ENCODE measurements at places on chromosomes 3 and 15. TPM values are rescaled to one million over a fixed set of nuclear protein-coding genes. Genes with fewer than 3 reads are reported as not detected.
A peak's percentile ranks its signal among the peaks of the same experiment; 100 is the strongest.

GRCh38 chr3:159380891-159381290 is 579.0 kb downstream of the MFSD1 start:
- DNase-seq: no peak

- DNase-seq: peak; percentile 57
Observed at GRCh38 chr3:129723558-129724324, 117.3 kb upstream of the PLXND1 start.

DNA sequence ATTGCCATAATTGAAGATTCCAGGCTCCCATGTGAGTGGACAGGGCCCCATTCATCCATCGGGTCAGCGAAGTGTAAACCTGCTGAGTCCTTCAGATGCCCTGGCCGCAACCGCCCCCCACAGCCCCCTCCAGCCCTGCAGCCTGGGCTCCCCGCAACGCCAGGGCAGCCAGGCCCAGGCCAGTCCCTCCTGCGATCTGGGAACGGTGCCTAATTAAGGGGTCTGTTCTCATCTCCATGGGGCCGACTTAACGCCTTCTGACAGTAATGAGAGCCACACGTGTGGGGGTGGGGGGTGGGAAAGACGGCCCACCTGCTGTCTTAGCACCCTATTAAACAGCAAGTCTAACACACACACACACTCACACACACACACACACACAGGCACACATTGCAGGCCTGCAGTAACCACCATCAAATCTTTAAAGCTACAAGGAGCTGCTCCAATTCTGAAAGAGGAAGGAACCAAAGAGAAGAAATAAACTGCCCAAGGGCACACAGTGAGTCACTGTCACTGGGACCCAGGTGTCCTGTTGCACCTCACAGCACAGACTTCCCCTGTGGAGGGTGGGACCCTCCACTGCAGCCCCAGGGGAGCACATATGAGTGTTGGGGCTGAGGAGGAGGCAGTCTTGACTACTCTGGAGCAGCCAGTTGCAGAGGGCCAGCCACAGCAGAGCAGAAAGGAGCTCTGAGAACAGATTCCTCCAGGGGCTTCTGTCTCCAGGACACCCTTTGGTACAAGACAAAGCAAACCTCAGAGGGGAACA is 31.8 kb upstream of the HES1 start:
- DNase-seq: no peak

DNA sequence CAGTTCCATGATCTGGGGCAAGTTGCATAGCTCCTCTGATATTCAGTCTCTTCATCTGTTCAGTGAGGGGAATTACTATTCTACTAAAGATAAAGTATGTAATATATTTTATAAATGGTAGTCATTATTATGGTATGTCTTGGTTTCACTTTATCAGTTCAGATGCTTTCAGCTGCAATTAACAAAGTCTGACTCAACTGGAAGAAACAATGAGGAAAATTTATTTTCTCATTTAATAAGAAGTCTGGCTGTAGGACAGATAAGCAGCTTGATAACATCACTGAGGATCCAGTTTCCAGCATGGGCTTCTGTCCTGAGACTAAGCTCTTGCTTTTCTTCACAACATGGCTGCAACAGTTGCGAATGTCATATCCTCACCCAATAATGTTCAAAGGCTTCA is 354.3 kb upstream of the TRIM42 start:
- no peak for DNase-seq

DNA sequence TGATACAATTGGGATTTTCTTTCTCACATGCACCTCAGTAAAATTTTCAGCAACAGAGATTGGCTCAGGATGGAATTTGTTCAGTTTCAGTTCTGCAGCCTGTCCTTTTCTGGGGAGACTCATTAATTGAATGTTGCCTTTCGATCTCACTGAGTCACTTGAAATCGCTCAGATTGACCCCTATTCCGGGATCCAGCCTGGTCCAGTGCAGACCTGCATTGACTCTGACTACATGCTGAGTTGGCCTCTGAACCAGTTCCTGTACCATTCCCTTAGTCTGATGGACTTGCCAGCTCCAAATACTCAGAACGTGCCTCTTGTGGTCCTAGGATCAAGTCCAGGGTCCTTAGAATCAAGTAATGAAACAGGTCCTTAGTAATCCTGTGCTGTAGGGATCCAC is 9.4 kb downstream of the IGF1R start:
- no peak for DNase-seq

GRCh38 chr3:28940530-28940929 is 340.3 kb upstream of the RBMS3 start:
- DNase-seq: peak; percentile 49

DNA sequence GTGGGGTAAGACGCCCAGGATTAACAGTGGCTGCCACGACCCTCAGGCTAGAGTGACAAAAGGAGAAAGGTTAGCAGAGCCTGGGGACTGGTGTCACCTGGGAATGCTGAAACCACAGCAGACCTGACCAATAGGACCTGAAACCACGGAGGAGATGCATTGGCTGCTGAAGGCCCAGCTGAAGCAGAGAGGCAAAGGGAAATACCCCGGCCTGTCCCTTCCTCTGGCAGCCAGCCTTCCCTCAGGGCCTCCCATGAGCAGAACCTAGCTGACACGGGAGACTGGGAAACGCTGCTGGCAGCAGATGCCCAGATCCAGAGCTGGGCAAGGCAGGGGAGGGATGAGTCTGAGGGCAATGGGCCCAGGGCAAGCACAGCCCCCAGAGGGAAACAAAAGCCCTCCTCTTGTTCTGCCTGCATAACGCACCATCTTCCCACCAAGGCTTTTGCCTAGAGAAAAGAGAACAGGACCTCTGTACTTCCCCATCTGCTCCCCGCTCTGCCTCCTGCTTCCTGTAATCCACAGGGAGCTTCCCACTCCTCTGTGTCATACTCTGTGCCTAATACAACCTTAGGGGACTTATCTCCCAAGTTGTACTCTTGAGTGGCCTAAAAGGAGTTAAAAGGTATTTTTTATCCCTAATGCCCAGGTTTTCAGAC is 216.2 kb downstream of the ABHD5 start:
- DNase-seq: no peak

GRCh38 chr15:45288947-45289346 is 36.9 kb downstream of the SLC28A2 start:
- DNase-seq: no peak

DNA sequence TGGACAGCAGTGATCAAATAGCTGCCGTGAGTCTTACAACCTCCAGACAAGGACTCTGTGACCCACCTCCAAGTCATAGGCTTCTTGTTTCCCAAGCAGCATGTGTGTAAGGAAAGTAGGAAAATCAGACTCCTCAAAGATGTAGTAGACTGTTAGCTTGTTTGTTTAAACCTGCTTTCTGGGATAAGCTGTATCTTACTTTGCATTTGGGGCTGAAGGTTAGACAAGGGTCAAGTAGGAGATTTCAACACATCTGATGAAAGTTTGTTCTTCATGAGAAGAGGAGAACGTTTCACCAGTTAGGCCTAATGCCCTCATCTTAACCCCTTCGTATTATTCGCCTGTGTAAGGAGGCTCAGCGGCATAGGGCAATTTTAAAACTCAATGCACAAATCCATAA is 756.4 kb upstream of the NR2F2 start:
- no peak for DNase-seq

DNA sequence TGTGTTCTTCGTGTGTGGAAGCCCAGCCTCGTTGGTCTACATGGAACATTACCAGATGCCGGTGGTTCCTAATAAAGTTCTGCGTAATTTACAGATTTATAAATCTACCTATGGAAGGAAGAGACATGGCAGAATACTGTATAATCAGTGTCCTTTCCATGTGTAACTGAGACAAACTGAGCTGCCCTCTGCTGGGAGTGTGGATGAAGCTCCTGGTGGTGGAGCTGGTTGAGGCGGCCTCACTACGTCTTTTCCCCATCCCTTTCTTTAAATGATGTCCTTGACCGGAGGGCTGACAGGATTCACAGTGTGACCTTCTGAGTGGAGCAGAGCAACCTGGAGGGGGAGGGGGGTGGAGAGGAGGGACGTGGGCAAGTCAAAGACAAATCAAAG is 267.0 kb upstream of the CHRM5 start:
- no peak for DNase-seq

- DNase-seq: no peak
Observed at GRCh38 chr15:49460411-49460941, 37.4 kb downstream of the FGF7 start.

- no peak for DNase-seq
Observed at GRCh38 chr15:79042213-79042928, 48.2 kb downstream of the RASGRF1 start.

- DNase-seq: no peak
Observed at GRCh38 chr15:96474231-96474664, 143.7 kb downstream of the NR2F2 start.

DNA sequence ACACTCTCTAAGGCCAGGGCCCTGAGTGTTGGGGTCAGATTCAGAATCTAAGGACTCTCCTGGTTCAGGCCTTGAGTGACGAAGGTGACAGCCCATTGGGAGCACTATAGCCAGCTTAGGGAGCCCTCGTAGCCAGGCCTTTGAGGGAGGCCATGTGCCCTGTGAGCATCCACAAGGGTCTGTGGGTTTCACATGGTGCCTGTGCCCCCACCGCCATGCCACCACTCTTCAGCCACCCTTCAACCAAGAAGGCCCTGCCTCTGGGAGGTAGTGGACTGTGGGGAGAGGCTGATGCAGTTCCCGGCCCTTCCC is 37.5 kb downstream of the TSPAN3 start:
- no peak for DNase-seq

DNA sequence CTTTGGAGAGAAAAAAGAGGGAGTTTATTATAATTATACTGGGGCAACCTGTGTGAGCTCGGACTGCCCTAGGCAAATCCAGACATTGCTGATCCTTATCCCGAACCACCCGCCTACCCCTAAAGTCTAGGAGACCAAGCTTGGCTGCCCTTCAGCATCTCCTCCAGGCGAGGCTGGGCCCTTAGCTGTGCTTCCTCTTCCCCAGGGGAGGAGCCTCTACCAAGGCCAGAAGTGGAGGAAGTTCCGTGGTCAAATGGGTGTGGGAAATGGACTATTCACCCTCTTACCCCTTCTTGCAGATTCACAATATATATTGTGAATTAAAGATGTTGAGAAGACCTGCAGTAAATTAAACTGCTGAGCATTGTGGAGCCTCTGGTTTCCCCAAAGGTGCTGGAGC is 158.3 kb upstream of the HES1 start:
- DNase-seq: no peak

DNA sequence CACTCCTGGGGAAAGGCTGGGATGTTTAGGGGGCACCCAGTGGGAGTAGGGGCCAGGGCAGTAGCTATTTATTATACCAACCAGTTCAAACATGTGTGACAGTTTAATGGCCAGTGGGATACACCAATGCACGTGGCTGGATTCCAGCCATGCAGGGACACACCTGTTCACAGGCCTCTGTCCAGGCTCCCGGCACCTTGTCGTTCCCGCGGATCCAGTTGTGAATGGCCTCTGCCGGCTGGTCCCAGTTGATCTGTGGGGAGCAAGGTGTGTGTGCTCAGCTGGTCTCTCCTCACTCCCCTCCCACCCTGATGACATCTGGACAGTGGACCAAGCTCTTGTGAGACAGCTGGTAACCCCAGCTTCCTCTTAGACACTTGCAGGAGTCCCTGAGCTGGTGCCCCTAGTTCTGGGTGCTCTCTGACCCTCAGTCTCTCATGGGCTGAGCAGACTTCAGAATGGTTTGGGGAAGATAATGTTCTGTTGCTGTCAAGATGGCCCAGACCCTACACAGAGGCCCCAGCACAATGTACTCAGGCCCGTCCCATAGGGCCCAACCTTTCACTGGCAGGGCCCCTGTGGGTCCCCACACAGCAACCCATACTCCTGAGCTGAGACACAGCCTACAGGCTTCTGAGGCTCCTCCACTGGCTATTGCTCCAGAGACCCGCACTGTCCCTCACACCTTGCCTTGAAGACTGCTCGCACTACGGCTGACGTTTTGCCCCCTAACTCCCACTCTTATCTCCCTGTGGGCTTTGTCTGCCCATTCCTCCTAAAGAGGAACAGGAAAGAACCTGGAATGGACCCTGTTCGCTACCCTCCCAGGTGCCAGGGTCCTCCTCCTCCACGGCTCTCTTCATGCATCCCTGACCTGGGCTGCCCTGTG is 25.8 kb downstream of the ALDH1L1 start:
- no peak for DNase-seq

DNA sequence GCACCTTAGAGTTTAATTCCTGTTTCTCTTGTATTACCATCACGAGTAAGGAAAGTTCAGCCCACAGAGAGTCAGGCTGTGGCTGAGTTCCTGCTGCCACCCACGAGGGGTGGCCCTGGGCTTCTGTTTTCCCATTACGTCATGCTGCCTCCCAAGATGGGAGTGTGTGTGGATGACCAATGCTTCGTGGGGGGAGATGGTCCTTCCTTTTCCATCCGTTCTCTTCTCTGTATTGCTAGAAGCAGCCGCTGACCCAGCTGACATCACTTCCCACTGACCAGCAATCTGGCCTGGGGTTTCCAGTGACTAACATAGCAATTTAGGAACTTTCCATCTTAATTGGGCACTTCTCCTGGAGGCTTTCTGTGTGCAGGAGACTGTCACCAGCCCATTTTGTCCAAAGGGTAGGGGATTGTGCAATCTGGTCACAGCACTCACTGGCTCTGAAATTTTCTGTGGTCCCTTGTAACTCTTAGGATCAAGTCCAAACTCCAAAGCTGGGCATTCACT is 9.3 kb downstream of the IRAK2 start:
- peak; percentile 76 for DNase-seq

DNA sequence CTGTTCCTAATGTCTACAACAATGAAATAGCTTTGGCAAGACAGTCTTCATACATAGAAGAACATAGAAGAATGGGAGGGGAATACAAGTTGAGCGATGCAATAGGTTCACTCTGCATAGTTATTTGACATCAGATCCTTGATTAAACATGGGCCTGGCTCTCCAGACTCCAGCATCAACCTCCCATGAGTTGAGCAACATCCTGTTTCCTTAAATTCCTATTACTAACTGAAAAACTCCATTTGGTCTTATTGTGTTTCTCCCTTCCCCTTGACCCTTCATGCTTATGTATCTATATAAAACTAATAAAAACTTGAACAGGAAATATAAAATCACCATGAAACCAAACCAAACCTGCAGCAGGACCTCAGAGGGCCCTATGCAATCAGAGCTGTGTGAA is 304.5 kb upstream of the SATB1 start:
- no peak for DNase-seq

Gene CCDC33
- 1.0 TPM for total RNA-seq

Gene CCNB2
- total RNA-seq: 2.2 TPM

Gene HYKK
- 5.9 TPM for total RNA-seq

Gene PLSCR2
- 0.35 TPM for total RNA-seq

Gene SCN5A
- 0.20 TPM for total RNA-seq

Gene MORC1
- total RNA-seq: not detected

Gene COL7A1
- total RNA-seq: 9.4 TPM

Gene UROC1
- 0.14 TPM for total RNA-seq

Measured in mucosa of gallbladder (tissue), 1 donor.